NCI-H187 (cell line): ENCODE measurements at places on chromosomes 7 and 10.

GRCh38 chr7:135938086-135938485 lies 39.1 kb downstream of the MTPN start:
- no peak for DNase-seq

- no peak for DNase-seq
Observed at GRCh38 chr7:2604608-2605174, 27.1 kb upstream of the TTYH3 start.

DNA sequence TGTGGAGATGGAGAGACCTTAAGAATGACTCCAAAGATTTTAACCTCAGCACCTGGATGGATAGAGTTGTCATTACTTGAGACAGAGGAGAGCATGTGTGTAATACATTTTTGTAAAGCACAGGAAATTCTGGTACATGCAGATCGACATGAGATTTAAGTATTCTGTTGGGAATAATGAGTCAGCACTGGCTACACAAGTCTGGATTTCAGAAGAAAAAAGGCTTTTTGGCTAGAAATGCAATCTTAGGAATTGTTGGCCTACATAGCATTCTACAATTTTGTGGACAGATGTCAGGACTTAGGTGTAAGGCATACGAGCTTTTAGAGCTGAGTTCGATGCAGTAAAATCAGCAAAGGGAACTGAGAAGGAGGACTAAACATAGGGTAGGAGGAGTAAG lies 24.1 kb upstream of the ANKRD30A start:
- no peak for DNase-seq

DNA sequence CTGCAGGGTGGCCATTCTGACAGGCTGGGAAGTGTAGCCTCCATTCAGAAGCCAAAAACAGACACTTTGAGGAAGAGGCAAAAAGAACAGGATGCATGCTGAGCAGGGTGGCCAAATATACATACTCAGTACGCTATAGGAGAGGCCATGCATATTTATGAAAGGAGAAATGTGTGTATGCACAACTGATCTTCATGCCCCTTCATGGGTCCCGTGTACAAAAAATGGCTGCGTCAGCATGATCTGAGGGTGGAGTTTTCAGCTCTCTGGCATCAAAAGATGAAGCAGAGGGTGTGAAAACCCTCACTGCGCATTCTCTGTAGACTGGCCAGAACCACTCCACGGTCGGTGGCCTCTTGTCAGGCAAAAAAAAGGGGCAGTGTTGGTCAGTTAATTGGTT lies 35.5 kb upstream of the OIT3 start:
- DNase-seq: no peak

DNA sequence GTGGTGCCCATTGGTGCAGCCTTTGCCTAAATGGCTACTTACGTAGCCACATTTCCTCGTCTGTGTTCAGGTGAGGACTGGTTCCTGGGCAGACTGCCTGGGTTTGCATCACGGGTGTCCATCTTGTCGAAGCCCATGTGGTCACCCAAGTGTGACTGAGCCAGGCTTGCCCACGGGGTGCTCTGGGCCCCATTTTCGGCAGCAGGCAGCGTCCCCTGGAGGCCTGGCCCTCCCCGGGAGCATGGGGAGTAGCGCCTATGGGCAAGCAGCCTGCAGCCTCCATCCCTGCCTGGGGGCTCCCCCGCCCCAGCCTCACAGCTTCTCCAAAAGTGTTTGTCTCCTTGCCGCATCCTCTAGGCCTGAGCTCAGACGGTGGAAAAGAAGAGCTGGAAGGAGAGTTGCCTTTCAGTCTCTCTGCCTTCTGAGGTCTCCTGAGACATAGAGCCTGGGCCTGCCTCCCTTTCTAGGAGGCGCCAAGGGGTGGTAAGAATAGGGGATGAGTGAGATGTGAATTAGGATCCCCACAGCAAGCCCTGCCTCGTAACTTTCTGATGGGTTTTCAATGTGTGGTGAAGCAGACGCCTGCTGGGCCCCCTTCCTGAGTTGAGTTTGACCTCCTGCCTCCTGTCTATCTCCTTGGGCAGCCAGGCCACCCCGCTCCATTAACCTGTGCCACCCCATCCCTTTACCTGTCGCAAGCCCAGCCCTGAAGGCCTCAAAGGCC lies 42.7 kb downstream of the HTRA1 start:
- no peak for DNase-seq

- no peak for DNase-seq
Observed at GRCh38 chr7:132869166-132869861, 212.6 kb downstream of the CHCHD3 start.

GRCh38 chr10:95305606-95306317 lies 15.0 kb upstream of the PDLIM1 start:
- no peak for DNase-seq

DNA sequence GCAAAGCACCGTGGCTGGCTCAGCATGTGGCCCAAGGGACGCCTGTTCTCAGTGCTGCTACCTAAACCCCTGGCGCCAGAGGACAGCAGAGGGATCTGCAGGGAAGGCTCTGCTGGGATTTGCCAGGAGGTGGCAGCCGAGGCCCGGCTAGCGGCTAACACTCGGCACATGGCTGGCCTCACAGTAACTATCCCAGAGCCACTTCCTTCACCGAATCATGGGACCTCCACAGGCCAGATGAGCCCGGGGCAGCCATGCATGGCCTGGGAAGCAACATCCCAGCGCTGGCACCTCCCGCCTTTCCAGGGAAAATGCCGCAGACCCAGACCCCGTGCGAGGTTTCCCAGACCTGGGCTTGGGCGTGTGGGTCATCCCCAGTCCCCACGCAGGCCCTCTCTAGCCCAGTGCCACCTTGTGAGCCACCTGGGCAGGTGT lies 36.4 kb downstream of the DPYSL4 start:
- no peak for DNase-seq

- DNase-seq: no peak
Observed at GRCh38 chr7:132226046-132226956, 350.0 kb downstream of the PLXNA4 start.

DNA sequence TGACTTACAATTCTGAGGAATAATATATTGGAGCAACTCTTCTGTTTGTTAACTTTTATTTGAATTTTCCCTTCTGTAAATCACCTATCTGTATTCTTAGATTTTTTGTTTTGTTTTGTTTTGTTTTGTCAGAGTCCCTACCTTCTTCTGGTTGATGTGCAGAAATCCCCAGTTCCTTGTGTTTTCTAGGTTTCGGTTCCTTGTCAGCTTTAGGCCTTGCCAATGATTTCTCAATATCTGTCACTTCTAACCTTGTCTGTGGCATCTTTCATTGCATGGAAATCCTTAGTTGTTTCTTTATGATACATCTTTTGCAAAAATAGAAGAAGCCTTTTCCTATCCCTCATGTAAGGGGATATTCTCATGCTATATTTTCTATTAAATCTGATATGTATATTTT lies 21.7 kb upstream of the ST8SIA6 start:
- DNase-seq: no peak

GRCh38 chr7:45105588-45106188 lies 5.8 kb downstream of the TBRG4 start:
- DNase-seq: no peak

DNA sequence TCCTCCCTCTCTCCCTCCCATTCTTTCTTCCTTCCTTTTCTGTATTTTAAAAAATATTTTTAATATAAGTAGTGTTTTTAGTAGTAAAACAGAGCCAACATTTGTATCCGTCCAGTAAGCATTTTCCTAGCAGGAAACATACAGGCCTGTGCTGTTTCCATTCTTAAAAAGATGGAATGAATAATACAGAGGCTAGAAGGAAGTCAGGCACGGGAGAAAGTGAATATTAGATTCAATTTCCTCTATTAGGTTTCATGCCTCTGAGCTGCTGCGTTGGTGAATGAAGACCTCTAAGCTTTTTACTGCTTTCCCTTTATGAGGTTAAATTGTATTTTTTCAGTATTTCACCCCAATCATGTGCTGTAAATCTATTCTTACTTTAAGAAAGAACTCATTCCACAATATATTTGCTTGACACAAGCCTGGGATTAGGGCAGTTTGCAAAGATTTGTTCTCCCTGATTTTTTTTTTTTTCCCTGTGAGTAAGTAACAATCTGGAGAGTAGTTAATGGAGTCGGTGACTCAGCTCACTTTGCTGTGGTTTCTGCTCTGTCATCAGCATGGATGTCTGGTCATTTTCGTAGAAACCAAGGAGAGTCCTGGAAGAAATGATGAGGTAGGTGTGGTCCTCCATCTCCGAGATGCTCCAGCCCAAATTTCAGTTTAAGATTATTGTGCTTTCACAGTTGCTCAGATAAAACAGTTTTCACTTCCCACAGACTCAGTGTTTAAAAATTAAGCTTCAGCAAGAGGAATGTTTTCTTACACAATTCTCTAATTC lies 76.1 kb upstream of the PITRM1 start:
- DNase-seq: no peak

DNA sequence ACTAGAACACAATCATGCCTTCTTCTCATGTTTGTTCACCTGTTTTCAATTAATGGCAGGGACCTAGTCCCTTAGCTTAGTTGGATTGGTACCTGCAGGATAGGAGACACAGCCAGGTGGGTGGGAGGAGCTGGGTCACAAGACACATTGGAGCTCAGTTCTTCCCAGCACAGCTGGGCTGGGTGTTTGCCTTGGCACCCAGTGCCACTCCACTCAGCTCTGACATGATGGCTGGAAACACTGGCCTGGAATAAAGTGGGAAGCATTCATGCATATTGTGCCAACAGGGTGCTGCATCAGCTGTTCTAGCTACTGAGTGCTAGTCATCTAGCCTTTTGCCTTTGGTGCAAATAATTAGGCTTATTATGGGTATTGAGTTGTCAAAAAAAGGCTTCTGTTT lies 226.1 kb downstream of the PTEN start:
- no peak for DNase-seq

DNA sequence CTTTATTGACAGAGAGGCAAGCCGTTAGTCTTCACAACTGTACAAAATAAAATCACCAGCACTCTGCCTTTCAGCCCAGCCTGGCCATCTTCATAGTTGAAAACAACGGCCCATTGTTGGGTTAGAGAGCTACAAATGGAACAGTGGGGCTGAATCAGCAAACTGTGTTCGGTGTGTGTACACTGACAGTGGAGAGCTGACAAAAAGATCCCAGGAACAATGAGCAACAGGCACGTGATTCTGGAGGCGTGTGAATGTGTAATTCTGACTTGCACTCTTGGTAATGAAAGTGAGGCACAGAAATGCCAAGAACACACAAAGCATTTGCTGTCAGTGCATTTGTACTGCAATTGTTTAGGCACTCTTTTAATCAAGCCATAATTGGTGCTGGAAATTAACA lies 303.7 kb downstream of the WDR11 start:
- DNase-seq: no peak

DNA sequence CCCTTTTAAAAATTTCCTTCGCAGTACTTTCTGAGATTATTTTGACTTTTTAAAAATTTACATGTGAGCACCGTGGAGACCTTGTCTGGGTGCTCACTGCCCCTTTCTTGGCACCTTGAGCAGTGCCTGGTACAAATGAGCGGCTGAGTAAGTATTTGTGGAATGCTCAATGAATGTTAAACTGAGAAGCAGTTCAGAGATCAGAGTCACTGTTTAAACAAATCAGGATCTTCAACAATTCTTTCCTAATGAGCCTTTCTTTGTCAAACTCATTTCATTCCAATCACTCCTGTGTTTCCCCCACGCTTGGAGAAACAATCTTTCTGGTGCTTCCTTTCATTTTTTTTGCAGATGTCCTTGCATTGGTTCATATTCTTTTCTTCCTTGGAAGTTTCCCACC lies 611.3 kb upstream of the GALNT17 start:
- DNase-seq: no peak

DNA sequence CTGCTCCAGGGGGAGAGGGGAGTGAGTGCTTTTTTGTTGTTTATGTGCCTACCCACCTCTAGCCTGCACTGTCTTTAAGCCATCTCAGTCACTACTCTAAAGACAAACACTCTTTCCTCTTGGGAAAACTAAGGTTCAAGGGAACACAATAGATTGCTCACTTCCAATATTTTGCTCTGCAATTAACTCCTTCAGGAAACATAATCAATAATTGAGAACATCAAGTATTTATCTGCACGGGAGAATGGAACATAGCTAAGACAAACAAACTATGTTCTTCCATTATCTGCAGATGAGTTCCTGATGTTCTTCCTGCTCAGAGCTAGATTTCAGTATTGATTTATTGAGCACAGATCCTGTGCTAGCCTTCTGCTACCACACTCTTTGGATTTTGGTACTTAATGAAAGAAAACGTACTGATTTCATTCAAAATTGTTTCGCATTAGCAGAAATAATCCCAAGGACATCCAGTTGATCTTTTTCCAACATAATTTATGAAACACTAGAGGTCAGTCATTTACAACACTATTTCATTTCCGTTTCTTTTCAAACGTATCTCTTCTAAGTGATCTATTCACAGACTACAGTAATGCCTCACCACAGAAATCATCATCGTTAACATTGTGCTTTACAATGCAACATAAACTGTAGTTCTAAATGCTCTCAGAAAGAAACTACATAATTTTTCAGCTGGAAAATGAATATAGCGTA lies 8.3 kb downstream of the NEBL start:
- no peak for DNase-seq

DNA sequence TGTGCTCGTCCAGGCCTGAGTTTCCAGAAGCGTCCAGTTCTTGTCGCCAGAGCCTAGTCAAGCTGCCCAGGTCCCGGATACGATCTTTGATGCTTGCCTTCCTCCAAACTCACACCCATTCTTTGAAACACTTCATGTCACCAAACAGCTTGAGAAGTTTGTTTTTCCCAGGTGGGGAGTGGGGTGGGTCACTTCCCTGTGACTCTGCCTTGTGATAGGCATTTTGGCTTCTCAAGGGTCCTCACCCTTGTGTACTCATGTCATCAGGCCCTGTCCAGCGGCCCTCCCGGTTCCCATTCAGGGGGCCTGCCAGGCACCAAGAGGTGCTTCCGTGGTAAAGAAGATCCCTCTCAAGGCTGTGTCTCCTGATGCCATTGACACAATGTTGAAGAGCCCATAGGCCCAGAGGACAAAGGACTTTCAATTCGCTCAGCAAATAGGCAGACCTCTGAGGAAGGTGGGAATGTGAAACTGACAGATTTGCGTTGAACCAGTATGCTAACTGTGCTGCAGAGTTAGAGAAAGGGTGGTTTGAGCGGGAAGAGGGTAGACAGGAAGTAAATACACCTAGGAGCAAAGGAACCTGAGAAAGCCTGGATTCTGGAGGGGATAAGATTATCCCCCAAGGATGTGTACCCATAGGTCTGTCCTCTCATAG lies 24.7 kb upstream of the SFTPA1 start:
- no peak for DNase-seq

GRCh38 chr7:84372155-84372621 lies 177.6 kb upstream of the SEMA3A start:
- DNase-seq: no peak

- no peak for DNase-seq
Observed at GRCh38 chr7:80584778-80585177, 53.7 kb upstream of the CD36 start.

GRCh38 chr10:112821038-112821437 lies 129.0 kb upstream of the TCF7L2 start:
- DNase-seq: no peak

GRCh38 chr7:95527033-95527775 lies 41.5 kb downstream of the ASB4 start:
- DNase-seq: peak; percentile 52
